AG08395 (cell line): ENCODE measurements at places on chromosomes 7 and 10.

DNA sequence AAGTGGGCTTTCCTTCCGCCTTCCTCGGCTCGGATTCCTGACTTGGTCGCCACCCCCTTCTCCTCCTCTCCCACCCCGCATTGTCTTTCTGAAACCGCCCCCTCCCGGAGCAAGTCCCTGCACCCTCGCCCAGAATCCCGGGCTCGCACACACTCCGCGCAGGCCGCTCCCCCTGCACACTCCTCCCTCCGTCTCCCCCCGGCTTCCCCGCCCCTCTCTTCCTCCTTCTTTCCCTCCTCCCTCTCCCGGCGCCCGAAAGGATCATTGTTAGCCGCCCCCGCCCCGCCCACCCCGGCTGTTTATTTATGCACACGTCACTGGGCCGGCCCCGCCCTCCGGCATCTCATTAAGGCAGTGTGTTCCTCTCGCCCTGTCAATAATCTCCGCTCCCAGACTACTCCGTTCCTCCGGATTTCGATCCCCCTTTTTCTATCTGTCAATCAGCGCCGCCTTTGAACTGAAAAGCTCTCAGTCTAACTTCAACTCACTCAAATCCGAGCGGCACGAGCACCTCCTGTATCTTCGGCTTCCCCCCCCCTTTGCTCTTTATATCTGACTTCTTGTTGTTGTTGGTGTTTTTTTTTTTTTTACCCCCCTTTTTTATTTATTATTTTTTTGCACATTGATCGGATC lies at the start of gene TCF7L2:
TCF7L2 (plus strand) TSS at position 373 of the 633 bp plus-strand sequence. CDS start 510 bp downstream, outside the sequence.
- DNase-seq = peak; percentile 89

GRCh38 chr7:129271500-129272355 lies 46.9 kb downstream of the AHCYL2 start:
- peak; percentile 48 for DNase-seq

DNA sequence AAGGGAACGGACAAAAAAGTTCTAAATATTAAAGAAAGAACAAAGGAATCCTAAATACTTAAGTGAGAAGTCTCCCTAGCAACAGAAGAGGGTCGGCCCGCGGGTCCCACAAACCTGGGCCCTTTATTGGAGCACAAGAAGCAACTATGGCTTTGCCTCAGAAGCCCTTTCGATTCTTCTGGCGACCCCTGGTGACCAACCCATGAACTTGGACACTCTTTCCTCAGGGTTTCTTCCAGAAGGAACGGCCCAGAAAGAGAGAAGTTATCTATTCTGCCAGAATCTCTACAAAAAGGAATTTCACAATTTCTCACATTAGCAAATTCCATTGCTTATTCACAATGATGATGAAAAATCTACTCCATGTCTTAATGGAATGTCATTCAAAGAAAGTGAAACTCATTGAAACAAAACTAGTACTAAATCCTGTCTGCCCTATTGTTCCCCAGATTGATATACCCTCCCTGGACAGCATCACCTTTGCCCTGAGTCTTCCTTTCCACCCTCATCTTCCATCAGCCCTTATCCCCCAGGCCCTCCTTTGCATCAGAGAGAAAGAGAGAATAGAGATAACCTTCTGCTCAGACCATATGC lies 43.7 kb downstream of the CPVL start:
- DNase-seq = peak; percentile 49

- DNase-seq = no peak
These were observed 10.2 kb upstream of the PPP1R3C start for GRCh38 chr10:91642831-91643692.

DNA sequence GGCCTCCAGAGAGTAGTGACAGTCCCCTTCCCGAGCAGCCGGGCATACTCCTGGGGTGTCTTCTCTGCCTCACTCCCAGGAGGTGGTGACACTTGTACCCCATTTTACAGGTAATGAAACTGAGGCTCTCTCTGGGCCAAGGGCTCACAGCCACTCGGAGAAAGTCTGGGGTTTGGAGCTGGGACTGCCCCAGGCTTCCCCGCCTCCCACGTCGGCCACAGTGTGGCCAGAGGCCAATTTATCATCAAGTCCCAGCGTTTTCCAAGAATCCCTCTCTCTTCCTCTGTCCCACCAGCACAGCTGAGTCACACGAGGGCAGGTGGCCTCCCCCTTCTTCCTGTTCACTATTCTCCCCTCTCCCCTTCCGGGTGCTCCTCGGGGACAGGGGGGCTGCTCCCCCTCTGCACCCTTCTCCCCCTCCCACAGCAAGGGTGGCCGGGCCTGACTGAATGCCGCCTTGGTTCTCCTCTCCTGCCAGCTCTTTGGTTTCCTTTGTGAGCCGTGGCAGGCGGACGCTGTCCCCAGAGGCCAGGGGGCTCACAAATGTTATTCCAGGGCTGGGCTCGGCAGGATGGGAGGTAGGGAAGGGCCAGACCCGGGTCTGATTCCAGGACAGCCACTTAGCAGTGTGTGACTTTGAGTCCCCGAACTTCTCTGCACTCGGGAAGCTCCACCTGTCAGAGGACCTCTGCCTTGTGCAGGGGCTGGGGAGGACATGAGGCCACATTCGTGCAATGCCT lies 17.7 kb downstream of the CLIP2 start:
- DNase-seq = peak; percentile 86

- DNase-seq = peak; percentile 42
These were observed 43.8 kb downstream of the ETV1 start for GRCh38 chr7:13945670-13946069.

- DNase-seq = no peak
These were observed 121.0 kb downstream of the NEURL1 start for GRCh38 chr10:103614306-103615158.

- no peak for DNase-seq
These were observed 368.9 kb downstream of the KCNMA1 start for GRCh38 chr10:77268721-77269120.

- DNase-seq = no peak
These were observed 235.2 kb upstream of the SP4 start for GRCh38 chr7:21192657-21193056.

GRCh38 chr10:52539463-52539862 lies 225.4 kb downstream of the DKK1 start:
- DNase-seq = no peak

DNA sequence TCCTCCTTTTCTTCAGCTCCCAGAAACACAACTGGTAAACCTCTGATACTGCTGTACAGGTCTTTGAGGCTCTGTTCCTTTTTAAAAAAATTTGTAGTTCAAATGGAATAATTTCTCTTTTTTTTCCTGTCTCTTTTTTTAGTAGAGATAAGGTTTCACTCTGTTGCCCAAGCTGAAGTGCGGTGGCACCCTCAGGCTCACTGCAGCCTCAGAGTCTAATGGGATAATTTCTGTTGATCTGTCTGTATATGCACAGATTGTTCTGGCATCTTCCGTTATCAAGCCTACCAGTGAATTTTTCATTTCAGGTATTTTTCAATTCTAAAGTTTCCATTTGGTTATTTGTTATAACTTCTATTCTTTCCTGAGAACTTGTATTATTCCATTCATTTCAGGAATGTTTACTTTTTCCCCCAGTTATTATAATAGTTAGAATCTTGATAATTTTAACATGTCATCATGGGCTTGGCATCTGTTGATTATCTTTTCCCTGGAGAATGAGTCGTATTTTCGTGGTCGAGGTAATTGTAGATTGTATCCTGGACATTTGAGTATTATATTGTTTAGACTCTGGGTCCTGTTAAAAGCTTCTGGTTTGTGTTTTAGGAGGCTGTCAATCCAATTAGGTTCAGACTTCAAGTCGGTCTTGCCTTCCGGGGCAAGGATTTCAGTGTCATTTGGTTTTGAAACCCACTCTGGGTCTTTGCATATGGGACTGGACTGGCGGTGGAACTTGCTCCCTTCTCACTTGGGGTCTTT lies 24.5 kb downstream of the CRCP start:
- DNase-seq = peak; percentile 3

DNA sequence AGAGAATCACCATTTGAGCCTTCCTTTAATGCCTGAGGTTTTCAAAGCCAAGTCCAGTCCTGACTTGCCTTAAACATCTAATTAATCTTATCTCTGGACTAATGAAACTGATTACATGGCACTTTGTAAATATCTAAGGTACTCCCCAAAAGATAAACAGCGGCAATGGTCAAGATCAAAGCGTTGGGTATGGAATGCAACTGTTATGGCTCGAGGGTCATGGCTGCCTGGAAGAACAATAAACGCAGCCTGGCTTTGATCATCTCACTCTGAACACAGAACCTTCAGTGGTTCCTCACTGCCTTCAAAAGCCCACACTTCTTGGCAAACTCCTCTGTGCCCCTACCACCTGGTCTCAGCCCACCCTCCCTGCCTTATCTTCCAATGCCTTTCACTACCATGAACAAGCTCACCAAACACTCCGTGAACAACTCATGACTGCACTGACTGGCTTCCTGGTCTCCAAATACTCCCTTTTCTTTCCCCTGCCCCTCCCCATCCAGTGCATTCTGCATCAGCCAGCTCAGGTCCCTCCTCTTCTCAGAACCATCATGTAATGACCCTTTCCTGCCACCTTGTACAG lies 150.2 kb upstream of the NFE2L3 start:
- DNase-seq = no peak

GRCh38 chr10:29635711-29636144 lies 957 bp upstream of the SVIL start:
- no peak for DNase-seq

GRCh38 chr7:90923541-90923997 lies 327.4 kb downstream of the CDK14 start:
- DNase-seq = no peak

DNA sequence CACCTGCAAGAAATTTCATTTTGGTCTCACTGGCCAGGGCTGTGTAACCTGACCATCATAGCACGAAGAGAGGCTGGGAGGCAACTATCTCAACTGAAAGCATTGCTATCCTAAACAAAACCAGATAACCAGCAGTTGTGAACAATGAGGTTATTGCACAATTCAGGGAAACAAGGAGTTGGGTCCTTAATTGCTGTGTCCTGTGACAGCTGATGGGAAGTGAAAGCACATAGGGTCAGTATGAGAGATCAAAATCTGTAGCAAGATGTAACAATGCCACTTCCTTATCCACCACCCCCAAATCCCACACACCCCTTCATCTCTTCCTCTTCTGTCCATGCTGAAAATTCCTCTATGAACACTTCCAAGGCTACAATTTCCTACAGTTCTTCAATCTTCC lies 80.2 kb downstream of the HTR7 start:
- DNase-seq = no peak

DNA sequence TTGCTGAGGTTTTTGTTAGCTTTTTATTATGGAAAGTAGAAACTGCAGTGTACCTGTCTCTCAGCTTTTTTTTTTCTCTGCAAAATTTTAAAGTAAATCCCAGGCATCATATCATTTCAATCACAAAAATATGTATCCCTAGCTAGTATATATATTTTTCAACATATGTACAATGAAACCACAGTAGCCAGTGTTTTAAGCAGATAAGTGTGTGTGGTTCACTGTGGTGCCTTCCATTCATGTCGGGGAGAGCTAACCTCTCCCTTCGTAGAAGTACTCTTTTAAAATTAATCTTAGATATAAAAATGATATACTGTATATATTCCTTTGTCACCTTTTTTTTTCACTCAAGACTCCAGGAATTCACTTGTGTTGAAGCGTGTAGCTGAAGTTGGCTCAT lies 22.7 kb downstream of the CUL1 start:
- DNase-seq = no peak

- DNase-seq = no peak
These were observed 38.6 kb upstream of the WASL start for GRCh38 chr7:123787220-123788007.

- no peak for DNase-seq
These were observed 47.0 kb downstream of the RASGEF1A start for GRCh38 chr10:43219848-43220247.

DNA sequence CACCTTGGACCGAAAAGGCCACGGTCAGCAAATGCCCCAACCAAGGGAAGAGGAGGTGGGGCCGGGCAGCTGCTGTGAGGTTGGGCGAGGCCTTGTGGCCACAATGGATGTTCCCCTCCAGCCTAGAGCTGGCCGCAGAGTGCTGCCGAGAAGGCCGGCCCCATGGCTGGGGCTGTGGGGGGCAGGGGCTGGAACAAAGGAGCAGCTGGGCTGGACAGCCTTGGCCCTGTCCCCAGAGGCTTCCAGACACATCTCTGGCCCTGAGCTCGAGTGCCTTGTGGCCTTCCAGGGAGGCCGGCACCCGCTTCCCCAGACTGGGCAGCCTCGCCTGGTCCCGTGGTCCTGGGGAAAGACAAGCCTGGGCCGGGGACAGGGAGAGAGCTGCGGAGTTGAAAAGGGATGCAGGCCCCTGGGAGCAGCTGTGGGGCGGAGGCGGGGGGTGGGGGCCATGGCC lies 88.0 kb downstream of the PDGFA start:
- no peak for DNase-seq

DNA sequence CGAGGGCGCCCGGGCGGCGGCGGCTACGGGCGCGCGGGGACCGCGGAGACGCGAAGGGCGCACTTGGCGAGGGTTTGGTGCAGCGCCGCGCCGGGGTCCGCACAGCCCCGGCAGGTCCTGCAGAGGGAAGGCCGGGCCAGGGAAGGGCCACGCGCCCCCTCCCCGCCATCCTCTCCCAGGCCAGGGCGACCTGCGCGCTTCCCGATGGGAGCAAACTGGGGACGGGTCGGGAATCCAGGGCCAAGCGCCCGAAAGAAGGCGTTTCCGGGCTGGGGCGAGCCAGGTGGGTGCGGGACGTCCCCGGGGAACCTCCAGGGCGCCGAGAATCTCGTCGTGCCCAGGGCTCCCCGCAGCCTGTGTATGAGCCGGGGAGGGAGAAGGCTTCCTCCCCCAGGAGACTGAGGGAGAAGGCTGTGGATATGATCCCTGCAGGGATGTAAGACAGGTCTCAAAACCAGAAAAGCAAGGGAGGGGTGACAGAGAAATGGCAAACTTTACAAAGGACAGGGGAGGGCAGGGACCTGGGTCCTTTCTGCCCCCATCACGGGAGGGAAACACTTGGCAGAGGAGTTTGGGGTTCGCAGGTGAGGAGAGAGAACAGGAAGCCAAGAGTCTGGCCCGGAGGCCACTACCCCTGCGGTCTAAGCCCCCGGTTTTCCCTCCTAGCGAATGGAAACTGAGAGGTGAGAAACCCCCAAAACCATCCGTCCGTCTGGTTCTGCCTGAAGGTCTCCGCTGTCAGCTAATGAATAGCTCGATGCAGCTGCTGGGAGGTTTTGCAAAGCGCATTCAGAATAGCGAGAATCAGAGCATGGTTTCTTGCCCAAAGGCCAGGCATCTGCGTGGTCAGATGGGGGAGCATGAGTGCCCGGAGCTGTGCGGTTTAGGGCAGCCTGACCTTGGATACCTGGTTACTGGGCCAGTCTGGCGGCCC lies 674 bp downstream of the AMZ1 start:
- no peak for DNase-seq

DNA sequence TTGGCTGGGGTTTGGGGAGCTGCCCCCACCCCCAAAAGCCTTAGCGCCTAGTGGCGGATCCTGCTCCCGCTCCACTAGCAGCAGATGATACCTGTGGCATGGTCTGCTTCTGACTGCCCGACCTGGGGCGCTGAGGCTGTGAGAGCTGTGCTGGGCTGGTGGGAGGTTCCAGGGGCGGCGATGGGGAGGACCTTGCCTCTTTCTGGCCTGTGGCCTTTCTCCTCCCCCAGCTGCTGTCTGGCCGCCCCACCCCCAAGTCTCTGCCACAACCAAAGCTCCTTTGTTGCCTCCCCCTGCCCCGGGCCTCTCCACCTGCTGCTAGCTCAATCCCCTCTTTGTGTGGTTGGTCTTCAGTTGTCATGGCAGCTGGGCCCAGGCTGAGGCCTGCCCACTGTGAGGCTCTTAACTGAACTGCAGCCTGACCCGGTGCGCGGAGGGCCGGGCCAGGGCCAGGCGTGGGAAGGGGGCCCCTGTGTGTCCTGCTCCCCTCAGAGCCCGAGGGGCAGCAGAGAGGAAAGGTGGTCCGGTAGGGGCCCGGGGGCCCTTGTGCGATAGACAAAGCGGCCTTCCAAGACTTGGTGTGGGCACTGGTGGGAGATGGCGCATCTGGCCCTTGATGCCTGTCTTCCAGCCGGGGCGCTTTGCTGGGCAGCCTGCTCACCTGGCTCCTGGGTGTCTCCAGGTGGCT lies 4.7 kb downstream of the ZNF775 start:
- no peak for DNase-seq

GRCh38 chr7:142669074-142669654 lies 80.1 kb upstream of the PRSS1 start:
- peak; percentile 22 for DNase-seq
